ENCODE measurements at places on chromosomes 1 and 21. TPM values are rescaled to one million over a fixed set of nuclear protein-coding genes. Genes with fewer than 3 reads are reported as not detected.

CRABP2 gene
- 62.7 TPM for total RNA-seq

CFAP126 gene
- total RNA-seq, result not detected

PROX1 gene
- not detected for total RNA-seq

MROH9 gene
- total RNA-seq, result 0.27 TPM

GUK1 gene
- 217 TPM for total RNA-seq

DOP1B gene
- total RNA-seq, result 25.8 TPM

CD58 gene
- 3.4 TPM for total RNA-seq

AGO3 gene
- 8.3 TPM for total RNA-seq

DENND2C gene
- total RNA-seq, result 5.3 TPM

EDARADD gene
- total RNA-seq, result not detected

OR2L13 gene
- not detected for total RNA-seq

SPRR4 gene
- not detected for total RNA-seq

ALG14 gene
- 2.4 TPM for total RNA-seq

LRRC39 gene
- 3.7 TPM for total RNA-seq

CRYAA gene
- total RNA-seq, result not detected

LDLRAD1 gene
- not detected for total RNA-seq

LCE1F gene
- not detected for total RNA-seq

CKS1B gene
- 24.0 TPM for total RNA-seq

NBPF6 gene
- total RNA-seq, result not detected

All from fibroblast of the aortic adventitia (primary cell).